A549 treated with CORT108297 at 1 μM for 4 hours (cell line): ENCODE measurements at places on chromosomes 4 and X. TPM values are rescaled to one million over a fixed set of nuclear protein-coding genes. Genes with fewer than 3 reads are reported as not detected.

UGT2B11 gene
- total RNA-seq: 0.05 to 0.16 TPM (median 0.07 TPM) in 5 replicates

MGARP gene
- 0.66 to 0.97 TPM (median 0.83 TPM) in 5 replicates for total RNA-seq

RHOXF2B gene
- total RNA-seq: not detected in 5 replicates

UGT2B10 gene
- 0.06 TPM in 1 of 5 replicates, not detected in the others for total RNA-seq

S100G gene
- total RNA-seq: not detected in 5 replicates

GPR119 gene
- not detected in 5 replicates for total RNA-seq

P2RY4 gene
- total RNA-seq: not detected in 5 replicates
